ENCODE measurements at places on chromosomes 2 and 18. TPM values are rescaled to one million over a fixed set of nuclear protein-coding genes. Genes with fewer than 3 reads are reported as not detected.

Gene BMP10
- not detected for total RNA-seq

Gene MRO
- 0.16 TPM for total RNA-seq

Gene VWA3B
- not detected for total RNA-seq

Gene SOCS6
- 34.1 TPM for total RNA-seq

Gene PER2
- 7.0 TPM for total RNA-seq

Gene GPR155
- 0.44 TPM for total RNA-seq

Gene LIMS1
- 53.8 TPM for total RNA-seq

Gene GKN2
- 1.9 TPM for total RNA-seq

Gene FHL2
- 59.1 TPM for total RNA-seq

Gene SNORC
- total RNA-seq = 2.4 TPM

Gene XDH
- 1.4 TPM for total RNA-seq

Gene DCDC2C
- total RNA-seq = not detected

Gene DYNAP
- total RNA-seq = not detected

Gene PARD3B
- 0.94 TPM for total RNA-seq

Gene ZNF804A
- total RNA-seq = not detected

Gene CERS6
- total RNA-seq = 16.3 TPM

Gene SPC25
- total RNA-seq = 22.0 TPM

Gene SAG
- total RNA-seq = not detected

Gene LIPG
- total RNA-seq = 0.34 TPM

Gene TEKT4
- not detected for total RNA-seq

Gene GATA6
- 1.7 TPM for total RNA-seq

Gene CRACDL
- 4.2 TPM for total RNA-seq

Gene CFAP53
- 0.38 TPM for total RNA-seq

Gene PSTPIP2
- 0.14 TPM for total RNA-seq

Gene STRADB
- 25.5 TPM for total RNA-seq

Gene TUBA4B
- 0.20 TPM for total RNA-seq

Gene DDX1
- 124 TPM for total RNA-seq

Gene COLEC12
- total RNA-seq = 0.06 TPM

Gene PIKFYVE
- 8.0 TPM for total RNA-seq

Gene GBX2
- 2.9 TPM for total RNA-seq

Gene SMARCAL1
- 13.9 TPM for total RNA-seq

Gene UGT1A1
- total RNA-seq = 0.78 TPM

Gene ZSWIM2
- total RNA-seq = not detected

Gene LOXL3
- total RNA-seq = 0.28 TPM

Gene SNRPD1
- 114 TPM for total RNA-seq

Gene DSG1
- not detected for total RNA-seq

Gene POLR1B
- 24.1 TPM for total RNA-seq

Gene CNTNAP5
- not detected for total RNA-seq

Gene POTEJ
- total RNA-seq = not detected

Gene SP5
- not detected for total RNA-seq

Gene CHRND
- not detected for total RNA-seq

Gene LMAN2L
- 20.1 TPM for total RNA-seq

Gene MPP4
- total RNA-seq = 0.07 TPM

Gene RRM2
- 262 TPM for total RNA-seq

Gene PLA2R1
- total RNA-seq = 2.6 TPM

Gene SCG2
- 0.98 TPM for total RNA-seq

Gene ARHGEF33
- 0.02 TPM for total RNA-seq

Gene ATOH8
- 16.5 TPM for total RNA-seq

Gene HRH4
- total RNA-seq = not detected

Gene COL4A3
- 1.3 TPM for total RNA-seq

Gene TDRD15
- not detected for total RNA-seq

Gene CKAP2L
- 12.3 TPM for total RNA-seq

Gene B4GALT6
- total RNA-seq = 4.2 TPM
